Cortex of kidney (tissue), 1 donor: ENCODE measurements at places on chromosomes 7 and 10.

DNA sequence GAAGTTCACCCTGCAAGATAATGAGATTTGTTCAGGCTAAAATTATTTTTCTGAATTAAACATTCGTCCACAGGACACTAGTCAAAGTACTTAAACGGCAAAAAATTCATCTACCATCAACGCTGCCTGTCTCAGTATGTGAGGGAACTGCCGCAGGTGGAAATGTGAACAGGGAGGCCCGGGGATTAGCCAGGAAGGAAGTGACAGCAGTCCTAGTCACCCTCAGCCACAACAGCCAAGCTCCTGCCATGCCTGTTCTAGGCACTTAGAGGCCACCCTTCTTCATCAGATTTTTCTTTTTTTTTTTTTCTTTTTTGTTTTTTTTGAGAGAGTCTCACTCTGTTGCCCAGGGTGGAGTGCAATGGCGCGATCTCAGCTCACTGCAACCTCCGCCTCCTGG is 9.4 kb downstream of the NUDT5 start:
- no peak for DNase-seq

DNA sequence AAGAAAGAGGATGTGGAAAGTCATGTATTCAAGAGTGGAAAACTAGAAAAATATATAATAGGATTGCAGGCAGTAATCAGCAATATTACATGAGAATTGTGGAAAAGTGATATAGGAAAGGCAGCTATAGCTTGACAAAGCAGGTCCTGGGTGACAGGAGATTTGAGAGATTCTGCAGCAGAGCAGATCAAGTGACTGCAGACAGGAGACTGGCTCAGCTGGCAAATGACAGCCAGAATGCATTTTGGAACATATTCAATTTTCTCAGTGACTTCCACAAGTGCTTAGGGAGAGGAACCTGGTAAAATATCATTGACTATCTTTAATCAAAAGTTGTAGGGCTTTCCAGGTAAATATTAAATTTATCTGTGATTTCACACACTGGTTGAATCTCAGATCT is 260.5 kb upstream of the CACNA2D1 start:
- no peak for DNase-seq

GRCh38 chr7:102320601-102321350 is 34.1 kb downstream of the SH2B2 start:
- DNase-seq: no peak

- no peak for DNase-seq
Measured at GRCh38 chr7:102119213-102119651, 167.4 kb upstream of the SH2B2 start.

GRCh38 chr10:126349101-126349500 is 39.2 kb downstream of the ADAM12 start:
- no peak for DNase-seq

DNA sequence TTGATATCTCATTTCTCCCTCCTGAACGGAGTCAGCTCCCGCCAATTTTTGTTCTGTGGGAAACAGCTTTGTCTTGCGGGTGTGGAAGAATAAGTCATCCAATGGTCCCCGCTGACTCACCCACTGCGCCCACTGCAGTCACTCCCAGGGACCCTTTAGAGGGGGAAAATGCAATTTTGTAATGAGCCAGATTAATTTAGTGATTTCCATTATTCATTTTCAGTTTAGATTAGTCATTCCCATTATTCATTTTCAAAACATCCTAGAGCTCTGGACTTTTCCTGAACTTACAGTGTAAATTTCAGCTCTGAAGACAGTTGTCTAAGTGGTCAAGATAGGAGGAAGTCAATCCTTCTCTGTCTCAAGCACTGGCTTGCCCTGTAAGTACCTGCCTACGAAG is 154.9 kb upstream of the TMEM72 start:
- DNase-seq: no peak

- DNase-seq: no peak
Measured at GRCh38 chr10:71683301-71683700, 36.3 kb downstream of the C10orf105 start.

GRCh38 chr10:72426986-72427385 is 72.3 kb upstream of the DNAJB12 start:
- DNase-seq: no peak

DNA sequence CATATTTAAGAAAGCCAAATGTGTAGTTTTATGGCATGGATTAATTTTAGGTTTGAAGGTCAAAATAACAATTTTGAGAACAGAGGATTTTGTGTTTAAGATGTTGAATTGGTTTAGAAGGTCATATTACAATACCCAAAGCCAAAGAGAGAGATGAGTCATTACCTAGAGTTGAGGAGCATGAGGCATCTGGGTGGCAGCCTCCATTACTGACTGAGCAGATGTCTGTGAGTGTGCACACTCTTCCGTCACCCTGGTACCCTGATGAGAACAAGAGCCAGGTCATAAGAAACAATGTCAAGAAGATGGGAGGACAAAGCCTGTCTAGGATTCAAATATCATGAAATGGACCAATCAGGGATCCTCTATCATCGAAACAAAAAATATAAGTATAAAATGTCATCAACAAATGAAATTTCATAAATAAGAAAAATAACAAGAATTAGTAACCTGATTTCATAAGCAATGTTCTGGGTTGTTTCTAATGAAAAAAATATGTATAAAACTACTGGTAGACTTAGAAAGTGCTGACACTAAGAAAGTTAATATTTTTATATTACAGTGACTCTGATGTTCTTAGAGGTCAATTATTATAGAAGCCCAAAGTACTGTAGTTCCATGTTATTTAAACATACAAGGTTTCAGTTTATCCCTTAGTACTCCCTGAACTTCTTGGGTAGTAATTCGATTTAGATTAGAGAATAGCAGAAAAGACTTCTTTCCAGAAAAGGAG is 20.0 kb downstream of the CUBN start:
- no peak for DNase-seq

DNA sequence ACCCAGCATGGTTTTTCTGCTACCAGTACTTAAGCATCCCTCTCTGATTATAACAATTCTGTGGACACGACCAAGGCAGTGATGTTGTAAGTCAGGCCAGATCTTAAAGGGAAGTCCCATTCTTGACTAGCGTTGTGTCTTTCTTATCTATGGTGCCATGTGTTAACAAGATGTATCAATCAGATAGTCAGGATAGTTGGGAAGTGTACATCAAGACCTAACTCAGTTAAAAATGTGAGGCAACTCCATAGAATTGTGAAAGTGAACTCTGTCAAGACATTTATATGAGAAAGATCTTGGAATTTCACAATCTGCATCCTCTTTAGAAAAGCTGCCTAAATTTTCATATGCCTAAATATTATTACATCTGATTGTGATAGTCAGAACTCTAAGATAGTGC is 341.7 kb upstream of the SEMA3D start:
- DNase-seq: no peak

DNA sequence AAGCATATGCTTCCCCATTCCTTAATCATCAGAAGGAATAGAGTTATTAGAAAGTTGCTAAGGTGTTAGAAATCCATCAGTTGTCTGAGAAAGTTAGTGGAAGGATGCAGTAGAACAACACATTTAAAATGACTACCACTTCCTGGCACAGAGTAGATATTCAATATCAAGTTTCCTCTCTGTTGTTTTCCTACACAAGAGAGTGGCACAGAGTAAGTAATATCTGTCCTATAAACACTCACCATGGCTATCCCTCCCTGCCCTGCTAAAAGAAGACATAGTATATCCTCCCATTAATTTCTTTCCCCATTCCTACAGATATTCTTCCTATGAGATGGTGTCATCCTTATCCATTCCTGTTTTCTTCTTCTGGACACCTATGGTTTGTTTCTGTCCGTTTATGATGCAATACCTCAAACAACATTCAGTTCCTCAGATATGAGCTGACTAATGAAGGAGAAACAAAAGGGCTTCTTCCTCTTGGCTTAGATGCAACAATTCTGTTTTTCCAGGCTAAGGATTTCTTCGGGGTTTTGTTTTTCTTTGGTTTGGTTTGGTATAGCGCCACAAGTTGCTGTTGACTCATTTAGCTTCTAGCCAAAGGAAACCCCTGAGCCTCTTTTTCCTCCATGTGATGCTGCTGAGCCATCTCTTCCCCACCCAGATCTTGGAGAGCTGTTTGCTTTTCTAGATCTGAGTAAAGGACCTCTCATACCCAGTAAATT is 32.9 kb upstream of the BPGM start:
- DNase-seq: no peak

DNA sequence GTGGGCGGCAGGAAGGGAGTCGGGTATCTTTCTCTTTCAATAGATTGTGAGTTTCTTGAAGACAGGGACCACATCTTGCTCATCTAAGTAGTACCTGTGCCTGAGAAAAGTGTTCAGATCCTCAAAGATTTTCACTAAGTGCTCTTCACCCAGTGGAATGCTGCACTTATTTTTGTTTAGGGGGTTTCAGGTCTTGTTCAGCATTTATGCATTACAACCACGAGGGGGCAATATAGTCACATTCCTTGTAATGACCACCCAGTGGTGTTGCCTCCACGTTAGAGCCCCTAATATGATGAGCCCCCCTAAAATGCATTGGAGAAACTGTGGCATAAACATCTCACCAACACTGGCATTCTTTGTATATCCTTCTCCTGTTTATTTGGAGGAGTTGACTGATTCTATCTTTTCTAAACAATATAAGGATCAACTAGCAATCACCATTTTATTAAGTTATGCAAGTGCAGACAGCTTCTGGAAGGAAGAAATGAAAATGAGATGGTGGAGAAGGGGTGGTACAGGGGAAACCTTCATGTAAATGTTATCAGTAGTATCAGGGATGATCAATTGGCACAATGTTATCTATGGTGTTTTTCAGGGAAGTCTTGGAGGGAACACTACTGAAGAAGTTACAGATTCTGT is 3.1 kb upstream of the PAPSS2 start:
- DNase-seq: no peak

GRCh38 chr7:152144557-152145245 is 119.2 kb downstream of the GALNT11 start:
- DNase-seq: no peak
